ENCODE measurements at places on chromosomes 7 and 10.

- no peak for DNase-seq
Measured at GRCh38 chr7:118477036-118477435, 252.5 kb downstream of the ANKRD7 start.

GRCh38 chr7:27168265-27168947 is 3.1 kb upstream of the HOXA9 start:
- DNase-seq: peak; percentile 10

DNA sequence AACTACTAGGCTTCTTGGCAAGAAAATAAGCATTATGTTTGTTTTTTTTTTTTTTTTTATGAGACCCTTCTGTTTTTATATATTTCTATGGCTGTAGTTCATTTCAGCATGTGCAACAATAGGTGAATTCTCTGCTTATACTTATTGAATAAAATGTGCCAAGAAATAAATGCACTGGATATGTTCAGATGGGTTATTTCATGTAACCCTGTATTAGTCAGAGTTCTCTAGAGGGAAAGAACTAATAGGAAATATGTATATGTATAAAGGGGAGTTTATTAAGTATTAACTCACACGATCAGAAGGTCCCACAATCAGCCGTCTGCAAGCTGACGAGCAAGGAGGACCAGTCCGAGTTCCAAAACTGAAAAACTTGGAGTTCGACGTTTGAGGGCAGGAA is 292.8 kb downstream of the CSTF2T start:
- DNase-seq: no peak

- DNase-seq: no peak
Measured at GRCh38 chr10:93290661-93291354, 191.3 kb downstream of the MYOF start.

DNA sequence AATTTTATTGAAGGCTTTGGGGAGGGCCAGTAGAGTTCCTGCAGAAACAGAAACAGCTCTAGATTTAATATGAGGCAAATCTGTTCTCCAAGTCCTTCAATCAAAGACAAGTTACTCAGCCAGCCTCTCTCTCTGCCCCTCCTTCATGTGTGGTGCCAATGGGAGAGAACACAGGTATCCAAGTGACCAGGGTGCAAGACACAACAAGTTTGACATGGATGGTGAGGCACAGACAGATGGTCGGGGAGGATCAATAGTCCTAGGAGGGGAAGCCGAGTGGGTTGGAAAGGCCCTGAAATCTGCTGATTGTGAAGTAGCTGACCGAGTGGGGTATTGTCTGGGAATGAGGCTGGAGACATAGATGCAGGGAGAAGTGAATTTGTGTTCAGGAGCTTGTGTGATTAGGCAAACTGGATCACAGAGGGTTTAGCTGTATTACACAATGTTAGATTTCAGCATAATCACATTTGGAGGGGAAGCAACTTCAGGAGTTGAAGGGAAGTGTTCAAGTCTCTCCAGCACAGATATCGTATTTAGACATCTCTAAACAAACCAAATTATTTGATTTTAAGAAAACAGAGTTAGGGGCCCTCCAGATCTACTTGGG is 1.5 kb downstream of the GIMAP1 start:
- DNase-seq: no peak

GRCh38 chr7:477626-478220 is 41.9 kb downstream of the PDGFA start:
- no peak for DNase-seq

DNA sequence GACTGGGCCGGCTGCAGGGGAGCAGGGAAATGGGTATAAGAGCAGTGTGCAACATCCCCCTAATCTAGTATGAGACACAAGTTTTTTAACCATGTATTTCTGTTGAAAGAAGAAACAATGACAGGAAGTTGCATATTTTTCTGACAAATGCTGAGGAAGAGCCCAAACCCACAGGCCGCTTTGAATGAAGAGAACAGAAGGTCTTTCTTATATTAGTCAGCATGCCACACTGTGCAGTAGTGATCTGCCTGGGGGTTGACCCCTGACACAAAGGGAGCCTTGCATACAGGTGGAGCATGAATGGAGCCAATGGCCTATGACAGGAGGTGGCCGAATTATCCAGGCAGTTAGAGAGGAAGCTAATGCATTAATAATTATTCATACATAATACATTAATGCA is 518.3 kb downstream of the PLXDC2 start:
- no peak for DNase-seq

- no peak for DNase-seq
Measured at GRCh38 chr10:80908611-80909010, 370.9 kb downstream of the SH2D4B start.

DNA sequence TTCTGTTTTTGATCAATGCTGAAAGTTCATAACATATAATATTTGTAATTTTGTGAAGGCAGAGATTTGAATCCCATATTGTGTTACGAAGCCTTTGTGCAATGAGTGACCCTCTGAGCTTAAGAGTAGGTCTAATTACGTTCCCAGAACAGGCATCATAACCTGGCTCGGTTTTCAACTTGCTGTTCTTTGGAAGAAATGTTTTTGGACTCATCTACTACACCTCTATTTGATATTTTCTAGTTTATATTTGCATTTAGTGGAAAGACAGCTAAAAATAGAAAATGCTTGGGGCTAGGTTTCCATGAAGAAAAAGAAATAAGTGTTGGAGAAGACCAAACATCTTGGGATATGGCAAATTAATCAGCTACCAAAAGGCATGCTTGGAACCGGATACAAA is 234.8 kb downstream of the AGMO start:
- DNase-seq: no peak

DNA sequence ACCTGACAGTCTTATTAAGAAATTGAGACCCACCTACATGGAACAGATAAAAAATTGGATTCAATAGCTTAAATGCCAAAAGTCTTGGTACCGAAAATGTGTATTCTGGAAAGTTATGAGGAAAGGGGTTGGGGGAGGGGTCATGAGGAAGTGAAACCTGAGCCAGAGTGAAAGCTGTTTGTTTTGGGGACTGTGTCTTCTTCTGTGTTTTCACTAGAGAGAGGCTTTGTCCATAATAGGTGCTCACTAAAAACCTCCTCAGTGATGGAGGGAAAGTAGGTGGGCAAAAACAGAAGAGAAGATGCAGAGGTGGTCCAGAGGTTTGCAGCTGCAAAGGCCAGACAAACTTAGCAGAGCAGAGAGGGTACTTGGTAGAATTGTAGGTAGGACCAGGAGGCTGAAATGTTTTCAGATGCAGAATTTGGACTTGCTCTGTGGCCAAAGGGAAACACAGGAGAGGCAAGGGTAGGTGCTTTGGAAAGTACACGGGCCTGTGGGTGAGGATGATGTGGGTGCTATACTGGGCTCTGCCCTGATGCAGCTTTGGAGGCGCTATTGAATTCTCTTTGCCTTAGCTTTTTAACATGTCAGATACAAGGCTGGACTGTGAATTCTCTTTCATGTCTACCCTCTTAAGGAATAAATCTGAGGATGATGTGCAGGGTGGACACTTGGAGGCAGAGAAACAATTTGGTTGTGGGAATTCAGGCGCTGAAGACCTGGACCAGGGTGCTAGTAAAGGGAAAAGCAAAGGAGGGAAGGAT is 254.6 kb downstream of the PTEN start:
- no peak for DNase-seq

DNA sequence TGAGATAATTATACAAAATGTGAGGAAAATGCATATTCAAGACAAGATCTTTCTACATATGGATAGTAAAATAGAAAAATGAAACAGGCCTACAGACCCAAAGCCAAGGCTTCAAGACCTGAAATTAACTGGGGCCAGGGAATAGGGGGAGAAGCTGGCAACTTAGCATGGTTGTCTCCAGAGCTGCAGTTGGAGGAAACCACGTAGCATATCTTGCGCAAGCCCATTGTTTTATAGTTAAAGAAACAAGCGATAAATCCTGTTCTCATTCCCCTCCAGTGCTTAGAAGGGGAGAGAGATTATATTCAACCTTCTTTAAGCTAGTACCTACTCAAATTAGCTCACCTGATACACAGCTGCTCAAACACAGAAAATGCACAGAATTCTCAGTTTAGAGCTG is 197.1 kb downstream of the SORCS1 start:
- no peak for DNase-seq

- no peak for DNase-seq
Measured at GRCh38 chr10:59432207-59432900, 70.0 kb upstream of the FAM13C start.

GRCh38 chr10:113427236-113427735 is 125.6 kb upstream of the HABP2 start:
- no peak for DNase-seq

Data from left cardiac atrium (tissue), 4 donors.